ENCODE measurements at places on chromosomes 1 and 21. TPM values are rescaled to one million over a fixed set of nuclear protein-coding genes. Genes with fewer than 3 reads are reported as not detected.

LRRC8B gene
- 8.3 TPM for total RNA-seq

IL12RB2 gene
- 1.3 TPM for total RNA-seq

NEGR1 gene
- 4.1 TPM for total RNA-seq

SLC44A5 gene
- total RNA-seq, result 8.4 TPM

FCGR2B gene
- 5.3 TPM for total RNA-seq

GBP2 gene
- total RNA-seq, result 4.8 TPM

DPYD gene
- 25.2 TPM for total RNA-seq

Data from metanephros (tissue), 2 donors.